ENCODE measurements at places on chromosomes 2 and 18.

DNA sequence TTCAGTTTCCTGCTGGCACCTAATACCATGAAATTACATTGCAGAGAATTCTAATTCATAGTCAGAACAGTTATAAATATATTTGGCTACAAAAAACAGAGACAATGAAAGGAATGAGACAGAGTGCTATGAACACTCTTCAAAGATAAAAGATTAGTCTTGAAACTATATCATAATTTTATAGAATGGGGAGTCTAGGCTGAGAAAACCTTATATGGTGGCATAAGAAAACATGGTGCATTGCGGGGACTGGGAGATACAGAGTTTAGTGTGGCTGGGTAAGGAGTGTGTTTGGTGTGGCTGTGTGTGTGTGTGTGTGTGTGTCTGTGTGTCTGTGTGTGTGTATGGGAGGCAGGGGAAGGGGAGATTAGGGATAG, 64.5 kb upstream of the CTLA4 start:
- no peak for DNase-seq

DNA sequence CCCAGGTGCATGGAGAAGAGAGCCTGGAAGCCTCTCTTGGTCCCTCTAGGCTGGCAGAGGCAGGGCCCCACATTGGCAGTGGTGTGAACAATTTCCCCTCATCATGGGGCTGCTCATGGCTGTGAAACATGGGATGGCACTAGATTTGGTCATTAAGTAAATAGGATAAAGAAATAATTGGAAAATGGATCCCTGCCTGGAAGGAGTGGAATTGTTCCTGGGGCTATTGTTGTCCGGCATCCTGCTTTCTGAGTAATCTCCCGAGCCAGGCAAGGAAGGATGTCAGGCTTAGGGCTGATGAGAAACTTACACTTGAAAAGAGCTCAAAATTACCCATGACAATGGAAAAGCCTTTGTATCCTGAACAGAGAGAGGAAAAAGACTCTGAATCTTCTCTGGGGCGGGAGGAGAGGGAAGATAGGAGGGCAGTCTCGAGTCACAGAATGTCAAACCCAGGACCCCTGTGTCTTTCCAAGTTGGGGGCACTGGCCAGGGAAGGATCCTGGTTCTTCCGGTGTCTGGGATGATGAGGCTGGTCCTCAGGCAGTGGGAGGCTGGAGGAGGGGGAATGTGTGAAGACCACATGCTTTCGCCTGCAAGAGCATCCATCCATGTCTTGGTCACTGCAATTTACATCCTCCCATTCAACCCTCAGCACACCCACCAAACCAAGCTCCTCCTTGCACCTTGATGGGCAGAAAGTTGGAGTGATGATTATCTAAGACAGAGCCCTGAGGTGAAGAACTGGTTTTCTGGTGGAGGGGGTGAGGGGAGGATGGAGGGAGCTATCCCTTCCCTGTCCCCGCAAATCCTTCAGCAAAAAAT, 27.1 kb upstream of the STEAP3 start:
- no peak for DNase-seq

DNA sequence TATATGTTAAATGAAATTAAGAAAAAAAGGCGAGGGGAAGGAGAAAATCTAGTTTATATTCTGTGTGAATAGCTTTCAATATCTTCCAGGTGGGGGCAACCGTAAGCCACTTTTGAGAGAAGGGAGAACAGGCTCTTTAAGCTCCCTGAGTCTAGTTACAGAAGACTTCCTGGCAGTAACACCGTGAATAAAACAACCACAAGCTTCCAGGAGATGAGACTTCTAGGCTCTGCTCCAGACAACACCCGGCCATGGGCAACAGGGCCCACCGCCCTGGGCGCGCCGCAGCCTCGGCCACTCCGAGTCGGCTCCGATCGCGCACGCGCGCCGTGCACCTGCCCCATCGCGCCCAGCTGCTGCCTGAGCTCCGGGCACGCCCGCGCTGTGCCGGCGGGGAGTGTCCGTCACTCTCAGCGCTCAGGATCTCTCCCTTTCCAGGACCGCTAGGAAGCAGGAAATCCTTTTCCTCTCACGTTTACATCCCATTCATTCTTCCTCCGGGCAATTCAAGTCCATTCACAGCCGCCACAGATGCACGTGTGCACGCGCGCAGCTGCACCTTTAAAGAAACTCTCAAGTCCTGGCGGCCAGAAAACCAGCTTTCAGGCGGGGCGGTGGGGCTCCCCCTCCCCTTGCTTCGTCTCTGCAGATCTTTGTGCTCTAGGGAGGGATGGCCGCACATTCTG, 19.4 kb upstream of the PAX3 start:
- peak; percentile 77 for DNase-seq

DNA sequence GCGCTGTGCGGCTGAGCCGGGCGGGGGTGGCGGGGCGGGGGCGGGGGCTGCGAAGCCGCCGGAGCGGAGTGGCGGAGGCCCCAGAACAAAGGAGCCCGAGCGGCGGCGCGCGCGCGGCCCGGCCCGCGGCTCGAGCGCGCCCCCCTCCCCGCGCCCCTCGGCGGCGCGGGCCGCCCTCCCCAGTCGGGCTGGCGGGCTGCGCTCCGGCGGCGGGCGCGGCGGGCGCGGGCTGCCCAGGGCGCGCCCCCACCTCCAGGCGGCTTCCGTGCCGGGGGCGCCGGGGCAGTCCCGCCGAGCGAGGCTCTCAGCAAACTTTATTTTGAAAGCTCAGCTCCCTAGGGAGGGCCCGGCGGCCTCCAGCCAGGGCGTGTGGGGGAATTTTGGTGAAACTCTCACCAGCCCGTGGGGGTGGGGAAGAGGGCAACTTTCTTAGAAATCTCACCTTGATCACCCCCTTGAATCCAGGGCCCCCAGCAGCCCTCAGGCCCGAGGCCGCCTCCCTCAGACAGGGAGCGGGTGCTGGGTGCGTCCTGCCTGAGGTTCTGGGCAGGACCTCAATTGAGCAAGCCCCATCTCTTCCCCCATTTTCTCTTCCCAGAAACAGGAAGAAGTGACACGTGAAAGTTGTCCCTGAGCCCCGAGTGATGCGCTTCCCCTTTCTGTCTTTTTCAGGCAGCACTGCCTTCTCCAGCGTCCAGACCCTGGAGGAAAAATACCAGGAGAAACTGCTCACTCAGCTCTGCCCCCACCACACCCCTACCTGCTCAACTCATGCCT, 786 bp downstream of the TET3 start:
- no peak for DNase-seq

- no peak for DNase-seq
These were observed 368.6 kb downstream of the EIPR1 start for GRCh38 chr2:3009005-3009404.

DNA sequence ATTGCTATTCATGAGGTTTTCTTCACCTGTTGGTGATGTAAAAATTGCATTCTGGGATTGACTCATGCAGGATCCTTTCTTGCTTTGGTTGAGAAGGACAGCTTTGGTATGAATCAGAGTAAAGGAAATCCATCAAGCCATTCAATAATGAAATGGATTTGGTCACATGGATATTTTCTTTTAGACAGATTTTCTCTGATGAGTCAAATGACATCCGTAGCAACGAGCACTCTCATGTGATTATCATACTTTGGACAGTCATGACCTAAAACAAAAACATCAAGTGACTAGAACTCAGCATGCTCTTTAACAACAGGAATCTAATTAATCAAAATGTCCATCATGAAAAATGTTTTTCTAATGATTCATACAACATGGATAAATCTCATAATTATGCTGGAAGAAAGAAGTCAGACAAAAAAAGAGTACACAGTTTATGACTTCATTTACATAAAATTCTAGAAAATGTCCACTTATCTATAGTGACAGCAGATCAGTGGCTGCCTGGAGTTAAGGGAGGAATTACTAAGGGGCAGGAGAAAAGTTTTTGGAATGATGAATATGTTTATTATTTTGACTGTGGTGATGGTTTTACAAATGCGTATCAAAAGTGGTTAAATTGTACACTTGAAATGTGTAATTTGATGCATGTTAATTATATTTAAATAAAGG, 30.7 kb downstream of the TRAK2 start:
- DNase-seq, result no peak

DNA sequence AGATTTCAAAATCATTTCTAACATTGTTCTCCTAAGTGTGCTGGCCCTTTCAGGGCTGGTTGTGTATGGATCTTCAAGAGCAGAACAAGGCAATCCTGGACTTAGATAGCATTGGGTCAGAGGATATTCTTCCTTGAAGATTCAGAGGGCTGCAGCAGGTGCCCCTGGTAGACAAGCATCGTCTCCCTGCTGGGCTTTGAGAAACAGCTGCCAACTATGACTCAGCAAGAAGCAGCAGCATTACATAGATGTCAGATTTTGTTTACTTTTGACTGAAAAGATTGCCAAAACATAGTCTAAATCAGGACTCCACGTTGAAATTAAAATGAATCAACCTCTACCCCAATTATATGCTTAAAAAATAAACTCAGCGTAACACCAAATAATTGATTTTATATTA, 618.8 kb downstream of the SOCS6 start:
- DNase-seq, result peak; percentile 70

- no peak for DNase-seq
These were observed 953 bp upstream of the HNRNPA3 start for GRCh38 chr2:177211576-177212105.

DNA sequence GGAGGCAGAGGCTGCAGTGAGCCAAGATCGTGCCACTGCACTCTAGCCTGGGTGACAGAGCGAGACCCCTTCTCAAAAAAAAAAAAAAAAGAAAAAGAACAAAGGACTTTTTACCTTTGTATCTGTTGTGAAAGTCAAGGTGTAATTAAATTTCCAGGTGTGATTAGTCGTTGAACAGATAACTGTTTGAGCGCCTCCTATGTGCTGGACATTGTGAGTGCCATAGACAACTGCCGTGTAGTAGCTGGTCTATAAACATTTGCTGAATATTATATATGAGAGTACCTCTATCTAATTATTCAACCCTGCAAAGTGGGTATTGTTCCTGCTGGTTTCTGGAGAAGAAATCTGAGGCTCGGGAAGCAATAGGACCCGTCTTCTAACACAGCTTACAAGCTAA, 71.8 kb downstream of the ASAP2 start:
- no peak for DNase-seq

DNA sequence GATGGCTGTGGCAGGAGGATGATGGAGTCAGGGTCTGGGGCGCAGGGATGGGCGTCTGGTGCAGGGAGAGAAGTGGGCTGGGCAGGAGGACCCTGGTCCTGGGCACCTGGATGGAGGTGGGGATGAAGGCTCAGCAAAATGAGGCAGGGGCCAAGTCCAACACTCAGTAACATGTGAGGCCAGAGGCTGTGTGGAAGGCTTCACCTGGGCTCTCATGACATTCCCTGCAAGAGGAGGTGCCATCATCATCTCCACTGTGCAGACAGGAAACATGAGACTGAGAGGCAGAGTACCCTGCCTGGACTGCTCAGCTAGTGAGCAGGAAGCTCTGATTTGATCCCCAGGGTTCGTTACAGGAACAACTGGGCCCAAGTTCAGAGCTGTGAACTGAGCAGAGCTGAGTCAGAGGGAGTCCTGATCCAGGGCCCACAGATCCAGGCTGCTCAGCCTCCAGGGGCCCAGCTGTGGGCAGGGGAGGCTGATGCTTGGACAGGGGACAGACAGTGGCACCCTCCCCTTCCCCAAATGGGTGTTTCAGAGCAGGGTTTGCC, 36.9 kb downstream of the HJURP start:
- DNase-seq, result no peak

DNA sequence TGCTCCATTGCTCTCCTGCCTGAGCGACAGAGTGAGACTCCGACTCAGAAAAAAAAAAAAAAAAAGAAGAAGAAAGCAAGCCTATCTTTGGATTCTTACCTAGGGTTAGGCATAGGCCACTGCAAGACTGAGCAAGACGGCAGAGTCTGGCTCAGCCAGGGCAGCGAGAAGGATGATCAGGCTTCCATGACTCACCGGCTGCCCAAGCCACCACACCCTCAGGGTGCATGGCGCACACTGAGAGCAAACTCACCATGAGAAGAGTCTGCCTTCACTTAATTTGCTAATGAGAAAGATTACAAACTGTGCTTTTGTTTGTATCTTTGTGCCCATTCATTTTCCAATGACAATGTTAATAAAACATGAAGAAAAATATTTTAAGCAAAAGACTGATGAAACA, 8.2 kb downstream of the FAM110C start:
- no peak for DNase-seq

GRCh38 chr2:233058717-233059546, 1.2 kb upstream of the INPP5D start:
- no peak for DNase-seq

DNA sequence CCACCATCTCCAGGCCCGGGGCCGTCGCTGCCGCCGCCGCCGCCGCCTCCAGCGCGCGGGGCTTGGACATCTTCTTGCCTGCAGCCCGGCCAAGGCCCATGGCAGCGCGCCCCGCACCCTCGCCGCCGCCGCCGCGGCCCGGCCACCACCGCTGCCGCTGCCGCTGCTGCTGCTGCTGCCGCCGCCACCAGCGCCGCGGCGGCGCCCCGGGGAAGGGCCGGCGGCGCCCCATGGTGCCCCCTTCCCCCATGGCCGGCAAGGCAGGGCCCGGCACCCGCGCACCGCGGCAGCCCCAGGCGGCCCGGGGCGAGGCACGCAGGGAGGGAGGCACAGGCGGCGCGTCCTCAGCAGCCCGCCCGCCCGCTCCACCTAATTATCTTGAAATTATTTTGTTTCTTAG, 3057.4 kb downstream of the RPIA start:
- DNase-seq, result no peak

DNA sequence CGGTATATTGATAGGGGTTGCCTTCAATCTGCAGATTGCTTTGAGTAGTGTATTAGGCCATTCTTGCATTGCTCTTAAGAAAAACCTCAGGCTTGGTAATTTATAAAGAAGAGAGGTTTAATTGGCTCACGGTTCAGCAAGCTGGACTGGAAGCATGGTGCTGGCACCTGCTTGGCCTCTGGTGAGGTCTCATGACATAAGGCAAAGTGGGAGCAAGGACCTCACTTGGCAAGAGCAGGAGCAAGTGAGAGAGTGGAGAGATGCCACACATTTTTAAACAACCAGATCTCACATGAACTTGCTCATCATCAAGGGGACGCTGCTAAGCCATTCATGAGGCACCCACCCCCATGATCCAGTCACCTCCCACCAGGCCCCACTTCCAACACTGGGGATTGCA, 4.9 kb downstream of the MAP3K2 start:
- DNase-seq, result no peak

Measured in NCI-H774 (cell line).